Fibroblast of villous mesenchyme (primary cell): ENCODE measurements at places on chromosomes 2 and 18.

DNA sequence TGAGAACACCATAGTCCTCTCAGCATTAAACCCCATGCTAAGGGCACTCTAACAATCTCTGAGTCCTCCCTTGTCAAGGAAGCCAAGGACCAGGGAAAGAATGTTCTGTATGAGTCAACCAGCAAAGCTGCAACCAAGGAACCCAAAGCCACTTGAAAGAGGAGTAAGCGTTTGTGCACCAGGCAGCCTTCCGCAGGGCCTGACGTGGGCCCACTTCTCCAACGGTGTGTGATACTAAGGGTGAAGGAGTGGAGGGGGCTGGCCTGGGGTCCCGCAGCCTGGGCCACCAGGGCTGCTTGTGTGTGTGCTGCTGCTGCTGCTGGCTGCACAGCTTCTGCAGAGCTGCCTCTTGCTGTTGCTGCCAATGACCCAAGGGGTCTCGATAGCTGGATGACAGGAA lies 30.1 kb upstream of the GALNT14 start:
- no peak for DNase-seq

DNA sequence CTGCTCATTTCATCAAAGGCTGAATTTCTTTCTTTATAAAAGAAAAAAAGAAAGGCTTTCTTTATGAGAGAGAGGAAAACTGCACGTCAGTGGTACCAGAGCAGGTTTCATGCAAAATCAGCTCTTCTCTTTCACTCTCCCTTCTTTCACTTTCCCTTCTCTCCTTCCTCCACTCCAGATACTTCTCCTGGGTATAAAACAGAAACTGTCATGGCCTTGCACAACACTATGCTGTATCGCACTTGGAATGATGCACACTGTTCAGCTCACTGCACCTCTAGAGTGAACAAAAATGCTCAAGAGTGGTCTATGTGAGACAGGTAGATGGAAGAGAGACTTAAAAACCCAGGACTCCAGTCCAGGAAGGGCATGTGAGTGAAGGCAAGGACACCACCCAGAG lies 73.8 kb downstream of the KLF7 start:
- no peak for DNase-seq

GRCh38 chr2:10392951-10393639 lies 55.0 kb downstream of the ODC1 start:
- DNase-seq: no peak

DNA sequence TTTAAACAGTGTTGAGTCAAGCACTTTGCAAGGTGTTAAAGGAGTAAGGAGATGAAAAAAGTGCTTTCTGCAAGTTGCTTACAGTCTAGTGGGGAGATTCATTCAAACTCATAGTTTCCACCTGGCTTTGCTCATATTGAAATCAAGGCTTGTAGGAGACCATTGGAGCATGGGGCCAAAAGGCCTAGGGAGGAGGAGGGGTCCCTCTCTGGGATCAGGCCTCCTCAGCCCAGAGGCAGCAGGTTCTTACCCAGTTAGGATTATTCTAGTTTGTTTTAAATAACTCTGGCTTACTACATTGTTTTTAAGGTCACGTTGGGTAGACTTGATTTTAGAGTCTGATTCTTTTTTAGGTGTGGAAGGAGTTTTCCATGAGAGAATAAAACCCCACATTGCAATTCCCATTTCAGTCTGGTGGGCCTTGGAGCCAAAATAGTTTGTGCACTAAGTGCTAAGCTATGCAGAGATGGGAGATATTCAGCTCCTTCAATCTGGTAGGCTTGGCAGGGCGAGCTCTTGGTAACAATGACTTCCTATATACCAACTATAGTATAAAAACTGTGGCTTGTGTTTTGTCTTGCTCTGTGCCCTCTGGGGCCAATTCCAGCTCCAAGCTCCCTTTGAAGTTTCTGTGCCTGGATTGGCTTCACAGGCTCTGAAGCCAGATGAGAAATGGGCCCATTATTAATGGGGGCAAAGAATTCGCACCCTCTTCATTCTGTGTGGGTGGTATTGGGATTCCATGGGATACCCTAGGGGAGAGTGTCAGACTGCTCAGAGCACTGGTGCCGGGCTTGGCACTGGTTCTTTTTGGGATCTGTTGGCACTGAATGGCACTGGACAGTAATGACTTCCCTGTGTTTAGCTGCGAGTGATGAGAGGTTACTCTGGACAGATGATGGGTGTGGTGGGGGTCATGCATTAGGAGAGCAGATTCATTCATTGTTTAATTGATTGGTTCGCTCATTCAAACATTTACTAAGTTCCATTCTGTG lies 301.1 kb downstream of the MYCN start:
- no peak for DNase-seq

GRCh38 chr2:178484245-178485041 lies 4.2 kb downstream of the PLEKHA3 start:
- DNase-seq: no peak

DNA sequence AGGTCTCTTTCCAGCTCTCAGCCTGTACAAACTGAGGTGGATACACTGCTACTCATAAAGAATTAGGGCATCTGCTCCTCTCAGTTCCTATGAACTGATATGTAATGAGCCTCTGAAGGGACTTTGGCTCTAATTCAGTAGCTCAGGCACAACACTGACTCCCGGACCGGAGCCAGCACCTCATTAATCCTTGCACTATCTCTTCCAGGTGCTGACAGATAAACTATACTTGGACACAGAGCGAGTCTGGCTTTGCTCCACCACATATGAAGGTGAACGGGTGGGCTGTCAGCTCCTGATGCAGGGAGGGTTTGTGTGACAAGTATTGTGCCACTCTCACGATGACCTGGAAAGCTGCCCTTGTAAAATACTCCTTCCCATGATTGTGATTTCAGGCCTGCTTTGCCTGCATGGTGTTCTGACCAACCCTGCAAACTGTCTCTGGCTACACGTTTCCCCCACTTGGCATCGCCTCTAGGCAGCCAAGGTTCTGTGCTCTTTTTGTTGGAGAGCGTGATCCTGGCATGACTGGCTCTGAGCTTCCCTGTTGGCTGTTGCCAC lies 111.6 kb upstream of the LMAN1 start:
- DNase-seq: no peak

DNA sequence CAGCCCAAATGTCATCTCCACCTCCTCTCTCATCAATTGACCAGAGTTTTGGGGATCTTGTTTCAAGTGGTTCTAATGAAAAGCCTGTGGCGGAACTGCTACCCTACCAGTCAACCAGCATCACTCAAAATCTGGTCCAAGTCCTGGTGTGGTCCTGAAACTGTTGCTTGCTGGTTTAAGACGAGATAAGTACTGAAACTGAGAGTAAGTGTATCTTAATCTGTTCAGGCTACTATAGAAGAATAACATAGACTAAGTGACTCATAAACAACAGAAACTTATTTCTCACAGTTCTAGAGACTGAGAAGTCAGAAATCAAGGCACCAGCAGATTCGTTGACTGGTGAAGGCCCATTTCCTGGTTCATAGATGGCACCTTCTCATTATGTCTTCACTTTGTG lies 879 bp upstream of the GALNT5 start:
- no peak for DNase-seq

DNA sequence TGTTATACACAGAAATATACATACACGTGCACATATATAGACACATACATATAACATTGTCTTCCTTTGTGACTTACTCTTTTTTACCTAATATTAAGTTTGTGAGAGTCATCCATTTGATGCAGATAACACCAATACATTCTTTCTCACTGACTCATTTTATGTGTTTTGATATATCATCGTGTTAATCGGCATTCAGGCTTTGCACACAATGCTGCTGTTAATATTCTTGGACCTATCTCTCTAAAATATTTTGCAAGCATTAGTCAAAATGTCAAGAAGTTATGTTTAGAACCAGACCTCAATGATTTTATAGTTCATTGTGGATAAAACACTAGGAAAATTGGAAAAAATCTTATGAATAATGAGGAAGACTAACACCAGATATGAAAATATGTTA lies 441.1 kb downstream of the LRATD1 start:
- DNase-seq: no peak

- DNase-seq: no peak
Observed at GRCh38 chr2:58908501-58909154, 667.5 kb upstream of the FANCL start.

GRCh38 chr2:217222309-217222910 lies 362.5 kb upstream of the TNP1 start:
- no peak for DNase-seq

- no peak for DNase-seq
Observed at GRCh38 chr2:75561566-75562512, 1.1 kb upstream of the EVA1A start.

- no peak for DNase-seq
Observed at GRCh38 chr2:136492901-136493300, 272.4 kb upstream of the THSD7B start.

DNA sequence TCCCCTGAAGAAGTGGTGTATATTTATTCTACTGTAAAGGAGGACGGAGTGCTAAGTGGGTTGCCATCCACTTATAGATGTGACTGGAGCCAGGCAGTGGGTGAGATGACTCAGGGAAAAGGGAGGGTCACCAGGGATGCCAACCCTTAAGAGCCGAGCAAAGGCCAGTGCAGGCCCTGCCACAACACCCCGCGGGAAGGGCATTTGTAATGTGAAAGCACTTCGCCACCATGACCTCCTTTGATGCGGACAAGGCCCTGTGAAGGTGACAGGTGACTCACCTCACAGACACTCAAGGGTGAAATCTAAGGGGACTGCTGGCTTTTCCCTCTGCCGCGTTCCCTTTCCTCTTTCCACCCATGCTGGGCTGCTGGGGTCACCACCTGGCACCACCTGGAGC lies 50.2 kb upstream of the MRPL33 start:
- DNase-seq: no peak

DNA sequence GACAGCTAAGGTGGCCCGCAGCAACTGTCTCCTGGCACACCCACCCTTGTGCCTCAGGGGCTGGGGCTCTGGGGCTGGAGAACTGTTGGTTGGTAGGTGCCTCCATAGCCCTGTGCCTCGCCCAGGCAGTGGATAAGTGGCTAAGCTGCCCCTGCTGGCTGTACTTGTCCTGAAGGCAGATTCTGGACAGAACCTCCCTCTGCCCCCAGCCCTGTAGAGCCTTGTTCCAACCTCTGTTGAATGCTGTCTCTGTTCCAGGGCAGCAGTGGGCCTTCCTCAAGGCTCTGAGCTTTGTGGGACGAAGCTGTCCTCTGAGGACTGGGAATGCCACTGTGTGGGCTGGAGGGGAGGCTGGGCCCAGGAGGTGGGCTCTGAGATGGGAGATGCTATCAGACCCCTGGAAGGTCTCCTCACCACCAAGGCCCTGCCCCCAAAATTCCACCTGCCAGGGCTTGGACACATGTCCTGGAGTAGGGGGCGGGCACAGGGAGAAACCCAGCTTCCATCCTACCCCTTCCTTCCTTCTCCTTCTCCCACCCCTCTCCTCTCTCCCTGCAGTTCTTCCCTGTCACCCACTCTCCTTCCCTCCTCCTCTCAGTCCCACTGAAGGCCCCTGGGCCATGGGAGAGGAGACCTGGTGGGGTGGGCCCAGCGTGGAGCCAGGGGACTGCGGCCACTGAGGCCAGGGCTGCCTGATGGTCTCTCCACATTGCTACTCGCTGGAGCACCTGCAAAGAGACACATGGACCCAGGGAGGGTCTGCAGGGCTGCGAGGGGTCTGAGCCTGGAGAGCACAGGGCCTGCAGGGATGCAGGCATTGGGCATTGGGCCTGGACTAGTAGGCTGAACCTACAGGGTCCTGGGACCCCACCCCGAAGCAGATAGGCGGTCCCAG lies 1.7 kb upstream of the PDCD1 start:
- no peak for DNase-seq

DNA sequence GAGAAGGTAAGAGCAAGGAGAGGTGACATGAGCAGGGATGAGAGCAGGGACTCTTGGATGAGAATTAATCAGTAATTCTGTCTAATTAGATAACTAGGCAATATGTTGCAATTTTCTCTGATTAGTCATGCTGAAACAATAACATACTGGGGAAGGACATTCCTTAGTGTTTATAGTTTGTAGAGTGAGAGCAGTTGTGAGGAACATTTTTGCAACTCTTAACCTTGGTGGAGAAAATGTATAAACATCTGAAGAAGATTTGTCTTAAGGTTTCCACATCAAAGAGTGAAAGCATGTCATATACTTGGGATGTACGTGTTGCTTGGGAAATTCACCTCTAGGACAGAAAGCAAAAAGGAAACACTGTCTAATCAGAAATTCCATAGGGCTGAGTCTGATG lies 955.4 kb upstream of the FANCL start:
- DNase-seq: peak; percentile 87

DNA sequence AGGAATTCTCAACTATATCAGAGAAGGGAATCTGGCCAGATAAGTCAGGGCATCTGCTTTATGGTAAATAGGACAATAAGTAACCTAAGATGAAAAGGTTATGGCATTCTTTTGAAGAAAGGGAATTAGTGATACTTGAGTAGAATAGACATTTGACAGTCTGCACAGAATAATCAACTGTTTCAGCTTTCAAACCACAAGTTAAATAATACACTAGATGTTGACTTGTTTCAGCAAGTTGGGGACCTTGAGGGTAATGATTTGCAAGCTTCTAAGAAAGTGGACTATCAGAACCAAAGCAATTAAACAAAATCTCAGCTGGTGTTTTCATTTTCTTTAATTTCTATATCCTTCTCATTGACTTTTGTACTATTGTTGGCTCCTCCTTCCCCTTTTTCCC lies 54.5 kb downstream of the SLC39A10 start:
- no peak for DNase-seq

- no peak for DNase-seq
Observed at GRCh38 chr2:20414806-20415205, 32.1 kb upstream of the RHOB start.

GRCh38 chr2:144071461-144071860 lies 448.5 kb downstream of the ZEB2 start:
- DNase-seq: no peak

- peak; percentile 20 for DNase-seq
Observed at GRCh38 chr18:68604256-68604655, 110.7 kb downstream of the TMX3 start.

- no peak for DNase-seq
Observed at GRCh38 chr2:130334026-130334425, 8.7 kb upstream of the IMP4 start.

DNA sequence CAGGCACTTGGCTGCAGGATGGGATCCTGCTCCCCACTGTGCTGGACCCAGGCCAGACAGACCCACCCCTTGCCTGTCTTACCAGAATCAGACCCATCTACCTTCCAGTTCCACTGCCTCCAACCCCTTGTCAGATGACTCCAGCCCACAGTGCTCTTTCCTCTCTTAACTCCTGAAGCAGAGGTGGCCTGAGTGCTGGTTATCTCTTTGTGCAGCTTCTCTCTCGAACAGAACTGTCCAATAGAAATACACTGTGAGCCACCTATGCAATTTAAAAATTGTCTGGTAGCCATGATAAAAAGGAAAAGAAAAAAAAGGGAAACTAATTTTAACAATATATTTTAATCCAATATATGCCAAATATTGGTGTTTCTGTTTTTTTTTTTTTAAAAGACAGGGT lies 160.2 kb upstream of the SMAD2 start:
- no peak for DNase-seq
